Muscle of leg (tissue), 16 donors: ENCODE measurements at places on chromosomes 5 and 9. TPM values are rescaled to one million over a fixed set of nuclear protein-coding genes. Genes with fewer than 3 reads are reported as not detected.

PAX5 gene
- polyA plus RNA-seq: 0.19 TPM

PLPP7 gene
- 24.8 TPM for polyA plus RNA-seq

PCDHA10 gene
- polyA plus RNA-seq: 0.12 TPM

CNTLN gene
- polyA plus RNA-seq: 12.6 TPM

SPINK6 gene
- polyA plus RNA-seq: not detected

GABRA1 gene
- polyA plus RNA-seq: not detected

IDNK gene
- 7.3 TPM for polyA plus RNA-seq

ZNF618 gene
- polyA plus RNA-seq: 17.1 TPM

CATSPER3 gene
- polyA plus RNA-seq: 0.48 TPM

PRLR gene
- polyA plus RNA-seq: 0.41 TPM

EPB41L4A gene
- polyA plus RNA-seq: 9.1 TPM

RIC1 gene
- polyA plus RNA-seq: 17.5 TPM

DNM1 gene
- 39.3 TPM for polyA plus RNA-seq

PTGES gene
- 6.9 TPM for polyA plus RNA-seq

PCSK1 gene
- 0.06 TPM for polyA plus RNA-seq

SNCB gene
- polyA plus RNA-seq: not detected

GMCL2 gene
- not detected for polyA plus RNA-seq

SEMA6A gene
- 37.5 TPM for polyA plus RNA-seq

TAS2R1 gene
- polyA plus RNA-seq: not detected

ACTBL2 gene
- not detected for polyA plus RNA-seq

ARAP3 gene
- polyA plus RNA-seq: 13.0 TPM

SHISAL2B gene
- polyA plus RNA-seq: 0.26 TPM

RFESD gene
- 3.6 TPM for polyA plus RNA-seq

IL17B gene
- 238 TPM for polyA plus RNA-seq

UBAP2 gene
- polyA plus RNA-seq: 71.5 TPM

STPG3 gene
- polyA plus RNA-seq: 0.42 TPM

PCDHGA7 gene
- 1.3 TPM for polyA plus RNA-seq

ANKRD18A gene
- 0.06 TPM for polyA plus RNA-seq

SPACA9 gene
- polyA plus RNA-seq: 4.0 TPM

MCC gene
- 16.9 TPM for polyA plus RNA-seq

OR1J4 gene
- polyA plus RNA-seq: not detected

OGN gene
- polyA plus RNA-seq: 384 TPM

TRPM6 gene
- polyA plus RNA-seq: 0.07 TPM

SPINK13 gene
- 0.48 TPM for polyA plus RNA-seq

PDCD1LG2 gene
- 0.68 TPM for polyA plus RNA-seq

WDR31 gene
- 3.3 TPM for polyA plus RNA-seq

TESK1 gene
- 41.8 TPM for polyA plus RNA-seq

BTNL9 gene
- 7.3 TPM for polyA plus RNA-seq

UNC5A gene
- 0.97 TPM for polyA plus RNA-seq

N4BP3 gene
- polyA plus RNA-seq: 18.4 TPM

AFAP1L1 gene
- polyA plus RNA-seq: 102 TPM

CCDC192 gene
- polyA plus RNA-seq: 0.64 TPM

C9orf50 gene
- 0.22 TPM for polyA plus RNA-seq

PCDHA6 gene
- 0.05 TPM for polyA plus RNA-seq
